ENCODE measurements at places on chromosomes 13 and 19. TPM values are rescaled to one million over a fixed set of nuclear protein-coding genes. Genes with fewer than 3 reads are reported as not detected.
A peak's percentile ranks its signal among the peaks of the same experiment; 100 is the strongest.

GRCh38 chr13:52706081-52706480 lies 33.5 kb downstream of the CNMD start:
- no peak overlapping the region for H3K4me3 ChIP-seq
- H3K27ac ChIP-seq = no peak overlapping the region
- no peaks in the 10 kb centered on the region for H3K4me1 ChIP-seq
- no peaks in the 10 kb centered on the region for H3K27me3 ChIP-seq
- H3K36me3 ChIP-seq = no peaks in the 10 kb centered on the region

DNA sequence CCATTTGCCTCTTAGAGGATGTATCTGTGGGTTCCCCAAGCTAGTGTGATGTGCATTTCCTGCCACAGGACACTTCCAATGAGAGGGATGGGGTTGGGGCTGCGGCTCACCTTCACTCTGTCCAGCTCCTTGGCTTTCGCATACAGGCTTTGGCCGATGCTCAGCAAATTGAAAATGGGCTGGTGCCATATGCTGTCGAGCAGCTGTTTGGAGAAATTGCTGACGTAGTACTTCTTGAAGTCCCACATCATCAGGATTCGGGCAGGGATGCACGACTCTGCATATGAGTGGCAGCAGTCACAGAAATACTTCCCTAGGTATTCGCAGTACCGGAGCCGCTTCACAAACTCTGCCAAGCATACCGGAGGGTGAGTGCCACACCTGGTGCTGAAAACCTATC lies 37.0 kb downstream of the RUBCNL start:
- H3K4me3 ChIP-seq = no peak overlapping the region
- H3K27me3 ChIP-seq = no peaks in the 10 kb centered on the region
- H3K27ac ChIP-seq = no peak overlapping the region
- DNase-seq = no peak

GRCh38 chr13:22369840-22370239 lies 699.0 kb downstream of the FGF9 start:
- DNase-seq = no peak
- H3K27me3 ChIP-seq = no peaks in the 10 kb centered on the region
- no peaks in the 10 kb centered on the region for H3K36me3 ChIP-seq
- H3K4me3 ChIP-seq = no peak overlapping the region
- H3K27ac ChIP-seq = no peak overlapping the region

GRCh38 chr19:4967738-4968461 lies 1.0 kb upstream of the KDM4B start:
- peaks cover 27% of the 10 kb centered on the region for H3K4me1 ChIP-seq
- no peaks in the 10 kb centered on the region for H3K36me3 ChIP-seq
- H3K27me3 ChIP-seq = no peaks in the 10 kb centered on the region
- H3K27ac ChIP-seq = peak overlapping the region; percentile 74
- H3K4me3 ChIP-seq = peak overlapping the region; percentile 29

- no peak for DNase-seq
- H3K36me3 ChIP-seq = no peaks in the 10 kb centered on the region
- no peaks in the 10 kb centered on the region for H3K27me3 ChIP-seq
- no peaks in the 10 kb centered on the region for H3K4me1 ChIP-seq
- H3K4me3 ChIP-seq = no peak overlapping the region
Observed at GRCh38 chr13:30898070-30898469, 8.0 kb upstream of the MEDAG start.

DNA sequence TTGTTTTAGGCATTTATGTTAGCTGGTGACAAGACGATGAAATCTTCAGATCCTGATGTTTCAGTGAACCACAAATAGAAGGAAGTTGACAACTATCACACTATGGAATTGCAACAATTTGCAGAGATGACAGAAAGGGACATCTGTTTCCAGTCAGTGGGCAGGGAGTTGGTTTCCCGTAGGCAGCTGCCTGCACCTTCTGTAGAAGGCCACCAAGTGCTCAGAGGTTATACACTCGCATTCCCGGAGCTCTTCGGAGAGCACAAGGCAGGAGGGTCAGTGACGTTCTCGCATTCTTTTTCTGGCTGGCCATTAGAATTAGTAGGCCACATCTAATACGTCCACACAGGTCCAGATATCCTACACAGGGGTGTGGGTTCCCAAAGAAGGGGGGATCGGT lies 129.4 kb downstream of the SHISA2 start:
- no peaks in the 10 kb centered on the region for H3K4me1 ChIP-seq
- no peaks in the 10 kb centered on the region for H3K27me3 ChIP-seq
- no peak overlapping the region for H3K4me3 ChIP-seq
- H3K27ac ChIP-seq = no peak overlapping the region

DNA sequence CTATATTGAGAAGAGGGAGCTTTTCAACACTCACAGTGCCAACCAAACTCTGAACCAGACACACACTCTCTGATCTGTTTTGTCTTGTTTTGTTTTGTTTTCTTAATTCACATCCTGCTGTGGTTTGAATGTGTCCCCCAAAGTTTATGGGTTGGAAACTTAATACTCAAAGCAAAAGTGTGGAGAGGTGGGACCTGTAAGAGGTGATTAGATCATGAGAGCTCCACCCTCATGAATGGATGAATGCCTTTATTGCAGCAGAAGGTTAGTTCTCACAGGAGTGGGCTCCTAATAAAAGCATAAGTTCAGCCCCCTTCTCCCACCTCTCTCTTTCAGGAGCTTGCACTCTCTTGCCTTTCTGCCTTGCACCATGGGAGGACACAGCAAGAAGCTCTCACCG lies 957.1 kb downstream of the PCDH9 start:
- no peaks in the 10 kb centered on the region for H3K36me3 ChIP-seq
- no peak overlapping the region for H3K27ac ChIP-seq
- no peaks in the 10 kb centered on the region for H3K27me3 ChIP-seq
- no peak overlapping the region for H3K4me3 ChIP-seq
- no peaks in the 10 kb centered on the region for H3K4me1 ChIP-seq

GRCh38 chr13:71875823-71876222 lies 8.8 kb upstream of the DACH1 start:
- DNase-seq = no peak
- H3K27me3 ChIP-seq = no peaks in the 10 kb centered on the region
- H3K27ac ChIP-seq = no peak overlapping the region
- H3K36me3 ChIP-seq = no peaks in the 10 kb centered on the region
- no peaks in the 10 kb centered on the region for H3K4me1 ChIP-seq

- no peaks in the 10 kb centered on the region for H3K36me3 ChIP-seq
- H3K27ac ChIP-seq = no peak overlapping the region
- H3K4me1 ChIP-seq = no peaks in the 10 kb centered on the region
- DNase-seq = no peak
Observed at GRCh38 chr13:39282400-39282972, 244.2 kb downstream of the NHLRC3 start.

DNA sequence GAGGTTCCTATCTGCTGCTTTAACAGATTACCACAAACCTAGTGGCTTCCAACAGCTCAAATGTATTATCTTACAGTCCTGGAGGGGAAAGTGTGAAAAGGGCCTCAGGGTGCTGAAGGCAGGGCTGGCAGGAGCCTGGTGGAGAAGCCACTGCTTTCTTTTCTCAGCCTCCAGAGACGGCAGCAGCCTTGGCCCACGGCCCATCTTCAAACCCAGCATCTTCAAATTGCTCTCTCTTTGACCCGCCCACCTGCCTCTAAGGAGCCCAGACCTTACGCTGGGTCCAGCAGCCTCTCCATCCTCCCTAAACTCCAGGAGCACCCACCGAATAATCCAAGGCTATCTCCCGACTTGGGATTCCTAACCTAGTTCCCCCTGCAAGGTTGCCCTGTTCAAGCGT lies 35.6 kb downstream of the C13orf46 start:
- H3K27ac ChIP-seq = no peak overlapping the region
- DNase-seq = no peak

DNA sequence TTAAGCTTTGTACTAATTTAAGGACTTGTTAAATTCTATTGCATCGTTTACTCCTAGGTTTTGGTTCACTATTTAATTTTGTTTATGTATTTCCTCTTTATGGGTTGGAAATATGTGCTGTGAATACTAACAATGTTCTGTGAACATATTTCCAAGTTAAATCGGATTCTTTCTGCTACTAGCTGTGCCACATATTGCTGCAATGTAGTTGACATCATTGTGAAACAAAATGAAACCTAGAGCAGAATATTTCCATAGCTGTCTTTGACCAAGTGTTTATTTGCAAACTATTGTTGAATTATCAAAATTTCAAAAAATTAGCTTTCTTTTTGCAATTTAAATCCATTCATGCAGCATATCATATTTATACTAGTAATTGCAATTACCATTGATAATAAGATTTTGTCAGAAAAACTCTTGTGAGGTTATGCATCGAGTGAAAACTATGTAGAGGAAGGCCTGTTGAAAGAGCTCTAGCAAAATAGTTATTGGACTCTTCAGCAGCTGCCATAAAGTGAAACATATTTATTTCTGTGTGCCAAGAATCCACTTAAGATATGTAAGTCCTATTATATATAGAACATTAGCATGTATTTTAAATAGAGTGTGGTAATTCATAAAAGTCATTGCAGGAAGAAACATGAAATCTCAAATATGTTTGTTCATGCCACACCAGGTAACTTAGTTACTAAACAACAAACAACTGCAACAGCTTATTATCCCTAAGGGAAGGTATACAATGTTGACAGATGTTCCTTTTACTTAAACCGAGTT lies 575.1 kb downstream of the SLITRK6 start:
- H3K4me1 ChIP-seq = peaks cover 5% of the 10 kb centered on the region
- DNase-seq = peak; percentile 72
- H3K27ac ChIP-seq = no peak overlapping the region
- H3K4me3 ChIP-seq = no peak overlapping the region
- no peaks in the 10 kb centered on the region for H3K36me3 ChIP-seq

- no peak overlapping the region for H3K27ac ChIP-seq
- DNase-seq = no peak
- H3K4me1 ChIP-seq = no peaks in the 10 kb centered on the region
- no peaks in the 10 kb centered on the region for H3K27me3 ChIP-seq
- H3K36me3 ChIP-seq = no peaks in the 10 kb centered on the region
Observed at GRCh38 chr19:33756177-33756576, 40.5 kb upstream of the KCTD15 start.

- no peak overlapping the region for H3K4me3 ChIP-seq
- no peak overlapping the region for H3K27ac ChIP-seq
- no peaks in the 10 kb centered on the region for H3K27me3 ChIP-seq
- H3K4me1 ChIP-seq = peaks cover 13% of the 10 kb centered on the region
- DNase-seq = no peak
- no peaks in the 10 kb centered on the region for H3K36me3 ChIP-seq
Observed at GRCh38 chr13:51500687-51501086, 47.9 kb upstream of the INTS6 start.

IL11 gene
- polyA plus RNA-seq = 1.4 TPM

PRDX2 gene
- 240 TPM for polyA plus RNA-seq

SRRM5 gene
- 0.45 TPM for polyA plus RNA-seq

BCL3 gene
- 94.1 TPM for polyA plus RNA-seq
